GM18507 (cell line): ENCODE measurements at places on chromosomes 13 and 19.
A peak's percentile ranks its signal among the peaks of the same experiment; 100 is the strongest.

GRCh38 chr19:49149652-49150105 lies 5.5 kb downstream of the HRC start:
- no peak for DNase-seq

GRCh38 chr19:47027586-47028088 lies 8.0 kb downstream of the NPAS1 start:
- no peak for DNase-seq

GRCh38 chr19:23868630-23869029 lies 46.1 kb upstream of the ZNF726 start:
- no peak for DNase-seq

- DNase-seq = no peak
Observed at GRCh38 chr19:39736088-39736487, 1.7 kb downstream of the CLC start.

GRCh38 chr19:1651568-1652291 lies 685 bp downstream of the TCF3 start:
- DNase-seq = no peak

GRCh38 chr13:99003851-99004471 lies 26.1 kb upstream of the DOCK9 start:
- no peak for DNase-seq

GRCh38 chr19:46634656-46635218 lies 1.3 kb downstream of the GNG8 start:
- no peak for DNase-seq

- no peak for DNase-seq
Observed at GRCh38 chr19:42794765-42795164, 29.3 kb upstream of the PSG8 start.

GRCh38 chr13:85974608-85975366 lies 175.6 kb upstream of the SLITRK6 start:
- no peak for DNase-seq

DNA sequence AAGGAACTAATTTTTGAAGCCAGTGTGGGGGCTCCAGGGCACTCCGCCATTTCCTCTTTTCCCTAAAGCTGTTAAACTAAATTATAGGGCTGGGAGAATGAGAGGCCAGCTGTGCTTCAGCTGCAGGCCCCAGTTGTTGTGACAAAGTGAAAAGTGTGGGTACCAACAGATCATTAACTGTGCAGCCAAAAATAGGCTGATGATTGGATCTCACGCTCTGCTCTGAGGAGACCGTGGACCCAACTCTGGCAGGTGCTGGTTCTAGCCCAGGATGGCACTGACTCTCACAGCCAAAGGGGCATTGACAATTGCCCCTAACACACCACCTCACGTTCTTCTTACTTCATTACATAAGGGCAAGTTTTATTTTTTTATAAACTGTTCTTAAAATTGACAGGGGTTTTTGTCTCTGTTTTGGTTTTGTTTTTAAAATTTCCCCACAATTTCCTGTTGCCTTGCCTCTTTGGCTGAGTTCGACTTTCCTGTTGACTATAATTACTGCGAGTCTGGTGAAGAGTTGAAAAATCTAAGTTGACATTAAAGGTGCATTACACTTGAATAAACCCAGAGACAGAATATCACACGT lies 391.0 kb downstream of the FGF9 start:
- DNase-seq = peak; percentile 18
